HCEC 1CT (cell line): ENCODE measurements at places on chromosomes 7 and 10.

GRCh38 chr10:83955406-83955805 lies 183.9 kb upstream of the GHITM start:
- no peak for DNase-seq

- DNase-seq = no peak
These were observed 155.8 kb downstream of the FANK1 start for GRCh38 chr10:126052171-126052570.

DNA sequence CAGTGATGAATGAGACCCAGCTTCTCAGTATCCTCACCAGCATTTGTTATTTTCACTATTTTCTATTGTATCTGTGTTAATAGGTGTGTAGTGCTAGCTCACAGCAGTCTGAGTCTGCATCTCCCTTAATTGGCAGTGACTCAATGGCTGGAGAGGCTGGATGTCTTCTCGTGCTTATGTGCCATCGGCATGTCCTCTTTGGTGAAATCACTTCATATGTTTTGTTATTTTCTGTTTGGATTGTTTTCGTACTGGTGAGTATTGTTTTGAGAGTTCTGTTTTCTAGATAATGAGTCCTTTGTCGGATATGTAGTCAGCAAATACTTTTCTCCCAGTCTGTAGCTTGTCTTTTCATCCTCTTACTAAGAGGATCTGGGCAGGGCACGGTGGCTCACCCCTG lies 66.1 kb downstream of the AMZ1 start:
- no peak for DNase-seq

- DNase-seq = no peak
These were observed 84.8 kb upstream of the EGR2 start for GRCh38 chr10:62900829-62901571.

DNA sequence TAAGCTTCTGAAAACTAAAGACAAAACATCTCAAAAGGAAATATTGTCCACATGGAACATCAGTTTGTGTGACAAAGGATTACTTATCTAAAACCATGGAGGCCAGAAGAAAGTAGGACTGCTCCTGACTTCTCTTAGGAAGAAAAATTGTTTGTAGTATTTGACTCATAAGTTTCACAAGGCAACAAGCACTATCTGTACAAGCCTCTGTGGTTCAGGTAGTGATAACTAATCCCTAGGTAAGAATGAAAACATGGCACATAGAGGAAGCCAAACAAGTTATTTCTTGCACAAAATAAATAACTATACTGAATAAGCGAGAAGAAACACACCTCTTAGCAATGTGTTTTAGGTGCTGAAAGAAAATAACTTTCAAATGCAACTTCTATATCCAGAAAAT lies 30.3 kb downstream of the TFPI2 start:
- no peak for DNase-seq

GRCh38 chr7:156865493-156865892 lies 27.5 kb downstream of the LMBR1 start:
- DNase-seq = no peak

GRCh38 chr10:11871466-11871865 lies 48.3 kb downstream of the PROSER2 start:
- DNase-seq = no peak

DNA sequence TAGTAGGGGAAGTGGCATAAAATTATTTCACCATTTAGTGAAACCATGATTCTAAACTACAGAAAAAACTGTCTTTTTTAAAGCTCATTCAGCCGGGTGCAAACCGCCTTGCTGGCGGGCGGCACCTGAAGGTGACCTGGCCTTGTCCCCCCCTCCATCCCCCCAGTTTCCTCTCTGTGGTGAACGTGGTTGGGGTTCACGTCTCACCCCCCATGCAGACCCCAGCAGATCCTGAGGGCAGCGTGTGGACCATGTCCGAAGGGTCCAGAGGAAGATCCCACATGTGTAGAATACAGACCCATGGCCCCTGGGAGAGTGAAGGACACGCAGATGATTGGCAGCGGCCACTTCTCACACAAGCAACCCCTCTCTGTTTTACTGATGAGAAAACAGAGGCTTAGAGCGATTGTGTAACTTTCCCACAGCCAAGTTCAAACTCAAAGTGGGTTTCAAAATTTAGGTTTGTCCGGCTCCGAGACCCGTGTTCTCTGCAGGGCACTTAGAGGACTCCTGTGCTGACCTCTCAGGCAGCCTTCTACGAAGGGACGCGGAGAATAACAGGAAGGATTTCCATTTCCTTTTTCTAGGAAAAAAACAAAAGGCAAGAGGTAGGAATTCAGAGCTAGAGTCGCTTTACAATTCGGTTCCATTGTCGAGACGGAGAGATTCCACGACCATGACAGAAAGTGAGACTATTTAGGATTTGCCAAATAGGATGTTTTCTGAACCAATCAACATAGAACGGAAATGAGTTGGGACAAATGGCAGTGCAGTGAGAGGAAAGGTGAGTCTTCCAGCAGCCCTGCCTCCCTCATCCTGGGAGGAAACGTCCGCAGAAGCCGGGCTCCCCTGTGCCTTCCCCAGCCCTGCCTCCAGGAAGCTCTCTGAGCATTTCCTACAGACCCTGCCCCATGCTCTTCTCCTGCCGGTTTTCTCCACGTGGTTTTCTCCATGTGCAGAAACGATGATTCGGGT lies 67.6 kb upstream of the PITRM1 start:
- no peak for DNase-seq

GRCh38 chr10:121457729-121458128 lies 140.5 kb downstream of the FGFR2 start:
- no peak for DNase-seq

DNA sequence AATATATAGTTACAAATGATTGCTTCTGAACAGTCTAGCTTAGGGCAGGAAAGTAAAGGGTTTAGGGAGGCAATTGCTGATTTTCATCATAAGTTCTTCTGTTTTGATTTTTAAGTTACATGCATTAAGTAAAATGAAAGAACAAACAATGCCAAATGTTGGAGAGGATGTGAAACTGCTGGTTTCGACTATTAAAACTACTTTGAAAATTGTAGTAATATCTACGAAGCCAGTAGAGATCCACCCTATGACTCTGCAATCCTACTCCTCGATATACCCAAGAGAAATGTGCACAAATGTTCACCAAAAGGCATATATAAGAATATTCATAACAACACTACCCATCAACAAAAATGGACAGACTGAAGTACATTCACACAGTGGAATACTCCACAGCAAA lies 24.3 kb downstream of the PDZD8 start:
- DNase-seq = no peak

DNA sequence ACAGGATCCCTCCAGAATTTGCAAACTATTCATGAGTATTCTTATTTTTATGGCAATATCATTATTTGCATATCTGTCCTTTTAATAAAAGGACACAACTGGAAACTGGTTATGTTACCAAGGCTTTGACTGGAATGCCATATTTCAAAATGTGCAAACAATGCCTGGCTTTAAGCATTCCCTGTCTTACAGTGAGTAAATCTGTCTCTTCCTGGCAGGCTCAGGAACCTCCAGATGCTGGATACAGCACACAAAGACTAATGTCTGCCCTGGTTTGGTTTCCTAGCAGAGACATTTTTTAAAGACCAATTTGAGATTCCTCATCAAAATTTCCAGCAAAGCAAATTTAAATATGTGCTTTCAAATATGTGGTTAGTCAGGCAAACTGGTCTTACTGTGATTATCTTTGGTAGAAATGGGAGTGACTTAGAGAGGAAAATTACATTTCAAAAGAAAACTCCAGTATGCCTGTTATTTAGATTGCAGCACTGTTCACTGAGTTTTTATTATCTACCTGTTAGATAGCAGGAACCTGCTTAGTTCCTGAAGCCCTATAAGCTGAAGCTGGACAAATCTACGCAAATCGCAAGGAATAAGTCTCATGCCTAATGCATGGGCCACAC lies 31.3 kb downstream of the RNF216 start:
- no peak for DNase-seq

- DNase-seq = no peak
These were observed 243.6 kb downstream of the KCNMA1 start for GRCh38 chr10:77393821-77394501.

DNA sequence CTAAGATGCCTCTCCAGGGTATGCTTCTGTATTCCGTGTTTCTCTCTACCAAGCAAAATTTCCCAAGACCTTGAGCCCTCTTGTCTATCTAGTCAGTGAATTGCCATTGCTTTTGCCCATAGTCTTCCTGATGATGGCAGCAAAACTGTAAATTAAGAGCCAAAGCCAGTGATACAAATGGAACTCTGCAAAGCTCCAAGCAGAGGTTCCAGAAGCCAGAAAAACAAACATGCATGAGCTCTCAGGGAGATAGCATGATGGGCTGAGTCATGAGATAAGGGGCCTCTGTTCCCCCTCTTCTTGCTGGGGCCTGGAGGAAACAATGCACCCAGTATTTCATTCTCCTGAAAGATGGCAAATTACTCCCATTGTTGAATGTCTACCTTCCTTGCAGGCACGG lies 24.7 kb downstream of the LSMEM1 start:
- DNase-seq = no peak

DNA sequence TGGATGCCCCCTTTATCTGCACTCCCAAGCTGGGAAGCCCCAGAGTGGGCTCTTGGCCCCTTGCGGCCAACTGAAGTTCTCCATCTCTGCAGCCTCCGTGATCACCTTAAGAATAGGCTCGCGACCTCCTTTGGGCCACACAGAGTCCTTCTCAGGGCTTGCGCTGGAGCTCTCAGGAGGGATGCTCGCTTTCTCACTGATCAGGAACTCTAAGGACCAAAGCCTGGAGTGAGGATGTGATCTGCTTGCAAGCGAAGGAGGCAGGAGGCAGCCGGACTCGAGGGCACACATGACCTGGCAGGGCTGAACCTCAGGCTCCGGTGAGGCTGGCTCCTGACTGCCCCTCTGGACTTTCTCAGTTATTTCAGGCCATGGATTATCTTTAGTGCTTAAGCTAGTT lies 192.1 kb upstream of the MKI67 start:
- no peak for DNase-seq

GRCh38 chr10:70675496-70676161 lies 3.3 kb downstream of the ADAMTS14 start:
- no peak for DNase-seq

- peak; percentile 93 for DNase-seq
These were observed 71.0 kb downstream of the NRP1 start for GRCh38 chr10:33263453-33263852.

DNA sequence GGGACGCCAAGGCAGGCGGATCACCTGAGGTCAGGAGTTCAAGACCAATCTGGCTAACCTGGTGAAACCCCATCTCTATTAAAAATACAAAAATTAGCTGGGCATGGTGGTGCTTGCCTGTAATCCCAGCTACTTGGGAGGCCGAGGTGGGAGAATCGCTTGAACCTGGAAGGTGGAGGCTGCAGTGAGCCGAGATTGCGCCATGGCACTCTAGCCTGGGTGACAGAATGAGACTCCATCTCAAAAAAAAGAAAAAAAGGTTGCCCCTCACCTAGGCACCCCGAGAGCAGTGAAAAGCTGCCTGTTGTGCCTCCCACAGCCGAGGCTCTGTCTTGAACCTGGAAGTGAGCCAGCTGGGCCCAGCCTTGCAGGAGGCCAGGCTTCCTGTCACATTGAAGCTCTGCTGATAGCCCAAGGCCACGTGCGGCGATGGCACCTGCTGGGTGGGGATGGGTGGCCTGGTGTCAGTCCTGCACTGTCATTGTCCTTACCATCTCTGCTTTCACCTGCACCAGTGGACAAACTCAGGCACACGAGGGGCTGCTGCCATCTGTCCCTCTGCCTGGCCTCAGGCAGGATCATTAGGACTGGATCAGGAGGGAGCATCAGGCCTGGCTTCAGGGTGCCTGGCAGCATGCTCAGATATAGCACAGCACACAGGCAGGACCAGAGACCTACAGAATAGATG lies 37.8 kb downstream of the DNAJB12 start:
- no peak for DNase-seq

- DNase-seq = no peak
These were observed 18.8 kb downstream of the ANXA11 start for GRCh38 chr10:80186364-80187012.

DNA sequence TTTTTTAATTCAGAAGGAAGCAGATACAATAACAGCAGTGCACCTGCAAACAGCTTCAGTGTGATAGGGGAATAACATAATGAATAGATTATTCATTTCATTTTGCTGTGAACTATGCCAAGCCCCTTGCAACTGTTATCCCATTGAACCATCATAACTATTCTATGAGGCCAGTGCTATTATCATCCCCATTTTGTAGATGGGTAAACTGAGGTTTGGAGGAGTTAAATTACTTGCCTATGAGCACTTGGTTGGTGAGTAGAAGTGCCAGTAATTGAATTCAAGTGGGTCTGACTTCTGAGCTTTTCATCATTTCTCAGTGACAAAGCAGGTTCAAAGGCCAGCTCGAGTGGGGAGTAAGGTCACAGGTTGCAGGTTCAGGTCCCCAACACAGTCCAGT lies 16.8 kb upstream of the XPNPEP1 start:
- DNase-seq = no peak

DNA sequence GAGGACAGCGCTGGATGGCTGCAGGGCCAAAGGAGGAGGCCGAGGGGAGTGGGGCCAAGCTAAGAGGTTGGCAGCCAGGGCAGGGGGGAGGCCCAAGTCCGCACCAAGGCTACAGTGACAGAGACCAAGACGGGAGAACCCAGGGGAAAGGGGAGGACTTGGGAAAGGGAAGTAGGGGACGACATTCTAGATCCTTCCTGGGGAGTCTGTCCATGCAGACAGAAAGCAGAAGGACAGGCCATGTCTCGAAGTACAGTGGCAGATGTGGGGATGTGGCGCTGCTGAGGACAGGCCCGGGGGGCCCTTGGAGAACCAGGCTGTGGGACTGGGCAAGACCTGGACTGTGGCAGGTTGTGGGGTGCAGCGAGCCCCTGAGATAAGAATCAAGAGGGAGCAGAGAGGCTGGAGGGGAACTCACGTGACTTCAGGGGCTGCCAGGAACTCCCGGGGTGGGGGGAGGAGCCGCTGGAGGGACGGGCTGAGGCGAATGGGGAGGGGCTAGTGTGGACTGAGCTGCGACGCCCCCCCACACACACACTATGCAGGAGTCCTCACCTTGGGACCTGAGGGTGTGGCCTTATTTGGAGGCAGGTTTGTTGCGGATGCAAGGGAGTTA lies 68.5 kb upstream of the TNRC18 start:
- DNase-seq = no peak

DNA sequence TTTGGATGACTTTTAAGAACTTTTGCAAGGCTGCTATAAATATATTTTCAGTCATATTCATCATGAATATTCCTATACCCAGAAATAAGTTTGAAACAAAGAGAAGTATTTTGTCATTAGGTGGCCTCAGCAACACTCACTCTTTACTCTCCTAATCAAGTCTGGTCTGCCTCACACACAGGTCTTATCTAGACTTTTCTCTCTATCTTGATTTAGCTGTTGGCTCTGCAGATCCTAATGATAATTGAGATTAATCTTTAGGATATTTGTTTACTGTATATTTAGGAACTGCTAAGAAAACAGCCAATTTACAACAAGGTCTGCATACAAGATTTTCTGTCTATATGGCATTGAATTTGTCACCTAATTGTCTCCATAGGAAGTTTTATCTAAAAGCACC lies 297.6 kb downstream of the PTEN start:
- no peak for DNase-seq

GRCh38 chr7:130409067-130409711 lies 28.9 kb downstream of the CPA1 start:
- no peak for DNase-seq
